ENCODE measurements at places on chromosomes 11 and 22. TPM values are rescaled to one million over a fixed set of nuclear protein-coding genes. Genes with fewer than 3 reads are reported as not detected.

DNA sequence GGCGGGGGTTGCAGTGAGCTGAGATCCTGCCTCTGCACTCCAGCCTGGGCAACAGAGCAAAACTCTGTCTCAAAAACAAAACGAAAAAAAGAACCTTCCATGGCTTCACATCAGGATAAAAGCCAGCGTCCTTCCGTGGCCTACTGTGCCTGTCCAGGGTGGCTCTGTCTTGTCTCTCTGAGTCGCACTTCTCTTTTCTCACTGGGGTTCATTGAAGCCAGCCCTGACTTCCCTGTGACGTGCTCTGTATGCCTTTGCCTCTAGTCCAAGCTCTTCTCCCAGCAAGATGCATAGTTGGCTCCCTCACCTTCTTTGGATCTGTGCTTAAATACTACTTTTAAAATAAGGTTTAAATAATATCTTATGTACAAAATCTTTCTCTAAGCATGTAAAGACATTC lies 11.6 kb downstream of the ATXN10 start:
- DNase-seq = no peak

Gene DYNC2H1
- 13.2 TPM for total RNA-seq

Gene TMEM121B
- 8.1 TPM for total RNA-seq

DNA sequence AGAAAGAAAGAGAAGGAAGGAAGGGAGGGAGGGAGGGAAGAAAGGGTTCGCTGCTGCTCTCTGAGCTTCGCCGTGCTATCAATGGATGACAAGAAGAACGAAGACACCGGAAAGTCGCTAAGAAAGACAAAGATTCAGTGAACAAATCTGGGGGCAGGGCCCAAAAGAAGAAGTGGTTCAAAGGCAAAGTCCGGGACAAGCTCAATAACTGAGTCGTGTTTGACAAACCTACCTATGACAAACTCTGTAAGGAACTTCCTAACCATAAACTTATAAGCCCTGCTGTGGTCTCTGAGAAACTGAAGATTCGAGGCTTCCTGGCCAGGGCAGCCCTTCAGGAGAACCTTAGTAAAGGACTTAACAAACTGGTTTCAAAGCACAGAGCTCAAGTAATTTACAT lies 2.9 kb upstream of the TTLL1 start:
- DNase-seq = no peak

Gene CCDC81
- total RNA-seq = 0.20 TPM

Gene HBG1
- total RNA-seq = not detected

DNA sequence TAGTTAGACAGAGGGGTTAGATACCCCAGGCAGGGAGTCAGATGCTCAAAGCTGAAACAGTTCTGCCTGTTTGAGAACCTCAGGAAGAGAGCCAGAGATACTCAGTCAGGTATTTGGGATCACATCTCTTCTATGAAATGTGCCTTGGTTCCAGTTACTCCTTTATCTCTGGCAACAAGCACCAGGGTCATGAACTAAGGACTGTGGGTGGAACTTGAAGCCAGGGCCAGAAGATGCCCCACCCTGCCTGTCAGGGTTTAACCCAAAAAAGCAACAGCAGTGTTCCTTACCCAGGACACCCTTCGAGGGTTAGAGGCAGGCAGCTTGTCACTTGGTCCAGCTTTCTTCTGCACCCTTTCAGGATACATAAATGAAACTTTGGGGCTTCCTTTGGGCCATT lies 15.0 kb upstream of the WT1 start:
- DNase-seq = no peak

Gene LAMTOR1
- 96.2 TPM for total RNA-seq

DNA sequence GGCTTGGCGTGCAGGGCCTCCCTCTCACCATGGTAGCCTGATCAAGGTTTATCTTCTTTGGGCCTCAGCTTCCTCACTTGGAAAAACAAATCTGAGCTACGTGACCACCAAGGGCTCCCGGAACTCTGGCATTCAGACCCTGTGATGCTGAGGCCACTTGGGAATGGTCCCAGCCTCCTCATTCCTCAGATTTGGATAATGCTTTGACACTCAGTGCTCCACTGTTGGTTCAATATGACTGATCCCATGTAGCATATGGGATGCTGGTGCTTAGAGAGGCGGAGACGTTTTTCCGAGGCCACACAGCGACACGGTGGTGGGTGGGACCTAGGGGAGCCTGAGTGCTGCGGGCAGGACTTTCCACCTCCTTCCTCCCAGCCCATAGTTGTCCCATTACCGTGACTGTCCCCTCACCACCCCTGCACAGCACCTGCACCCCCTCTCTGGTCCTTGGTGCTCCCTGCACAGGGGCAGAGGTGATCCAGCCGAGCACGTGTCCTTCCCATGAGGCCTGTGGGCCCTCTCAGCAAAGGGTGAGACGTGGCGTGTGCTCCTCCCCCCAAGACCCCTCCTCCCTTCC lies 23.1 kb downstream of the MB start:
- no peak for DNase-seq

Gene CRACR2B
- total RNA-seq = 29.0 TPM

Gene TMEM184B
- total RNA-seq = 58.5 TPM

Gene C11orf97
- total RNA-seq = not detected

DNA sequence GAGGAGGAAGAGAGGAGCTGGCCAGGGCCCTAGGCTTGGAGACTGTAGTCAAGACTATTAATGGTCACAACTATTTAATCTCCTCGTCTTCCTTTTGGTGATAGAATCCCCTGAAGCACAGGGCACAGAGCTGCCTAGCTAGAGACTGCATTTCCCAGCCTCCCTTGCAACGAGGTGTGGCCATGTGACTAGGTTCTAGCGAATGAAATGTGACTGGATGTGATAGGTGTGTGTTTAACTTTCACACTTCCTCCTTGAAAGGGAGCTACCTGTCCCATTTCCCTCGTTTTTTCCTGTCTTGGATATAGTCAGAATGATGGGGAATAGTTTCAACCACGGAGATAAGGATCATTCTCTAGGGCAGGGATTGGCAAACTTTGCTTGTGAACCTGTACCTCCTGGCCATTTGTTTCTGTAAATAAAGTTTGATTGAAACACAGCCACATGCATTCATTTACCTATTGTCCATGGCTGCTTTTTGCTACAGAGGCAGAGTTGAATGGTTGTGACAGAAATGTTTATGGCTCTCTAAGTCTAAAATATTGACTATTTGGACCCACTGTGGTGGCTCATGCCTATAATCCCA lies 313.5 kb downstream of the MIAT start:
- DNase-seq = peak; percentile 46

GRCh38 chr11:15675683-15676082 lies 561.0 kb downstream of the INSC start:
- no peak for DNase-seq

Gene CCDC83
- total RNA-seq = not detected

- DNase-seq = no peak
Measured at GRCh38 chr11:21177379-21177778, 508.0 kb downstream of the NELL1 start.

Gene MRGPRF
- 4.0 TPM for total RNA-seq

GRCh38 chr22:35894937-35895708 lies 133.5 kb downstream of the RBFOX2 start:
- DNase-seq = no peak

DNA sequence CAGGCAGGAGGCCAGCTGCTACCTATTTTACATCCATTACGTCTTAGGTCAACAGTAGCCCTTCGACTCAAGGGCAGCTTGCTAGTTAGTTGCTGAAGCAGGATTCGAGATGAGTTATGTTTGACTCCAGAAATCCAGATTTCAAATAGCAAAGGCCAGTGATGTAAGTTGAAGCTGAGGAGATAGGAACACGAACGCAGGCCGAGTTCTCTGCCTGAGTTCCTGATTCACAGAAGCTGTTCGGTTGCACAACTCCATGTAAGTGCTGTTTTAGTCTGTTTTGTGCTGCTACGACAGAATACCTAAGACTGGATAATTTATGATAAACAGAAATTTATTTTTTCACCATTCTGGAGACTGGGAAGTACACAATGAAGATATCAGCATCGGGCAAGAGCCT lies 111.2 kb downstream of the SLC1A2 start:
- DNase-seq = no peak

- no peak for DNase-seq
Measured at GRCh38 chr11:2094354-2095197, 44.6 kb downstream of the IGF2 start.

- no peak for DNase-seq
Measured at GRCh38 chr22:25722626-25723025, 19.4 kb upstream of the MYO18B start.

GRCh38 chr11:88418508-88418907 lies 81.0 kb upstream of the CTSC start:
- no peak for DNase-seq

- DNase-seq = no peak
Measured at GRCh38 chr11:128701936-128702335, 8.1 kb downstream of the FLI1 start.

DNA sequence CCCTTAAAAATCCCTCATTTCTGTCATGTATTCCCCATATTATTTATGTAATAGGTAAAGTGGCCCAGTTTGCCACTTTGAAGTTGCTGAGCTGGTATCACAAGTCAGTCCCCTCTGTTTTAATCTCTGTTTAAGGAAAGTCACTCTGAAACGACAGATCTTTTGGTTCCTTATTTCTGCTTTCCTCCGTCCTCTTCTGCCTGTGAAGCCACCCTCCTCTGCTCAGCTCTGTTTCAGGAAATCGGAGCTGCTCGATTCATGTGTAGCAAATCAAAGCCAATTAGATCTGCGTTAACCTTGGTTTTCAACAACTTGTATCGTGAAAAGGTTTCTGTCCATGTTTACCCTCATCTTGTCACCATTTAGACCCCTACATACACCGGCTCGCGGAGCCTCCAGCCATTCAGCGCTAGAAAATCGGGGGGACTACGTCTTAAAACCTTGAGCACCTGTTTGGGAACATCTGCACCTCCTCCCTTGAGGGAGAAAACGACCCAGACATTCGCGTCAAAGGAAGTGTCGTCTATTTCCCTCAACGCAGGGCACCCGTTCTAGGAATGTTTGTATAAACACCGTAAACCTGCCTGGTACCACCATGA lies 576 bp upstream of the SC5D start:
- peak; percentile 42 for DNase-seq

DNA sequence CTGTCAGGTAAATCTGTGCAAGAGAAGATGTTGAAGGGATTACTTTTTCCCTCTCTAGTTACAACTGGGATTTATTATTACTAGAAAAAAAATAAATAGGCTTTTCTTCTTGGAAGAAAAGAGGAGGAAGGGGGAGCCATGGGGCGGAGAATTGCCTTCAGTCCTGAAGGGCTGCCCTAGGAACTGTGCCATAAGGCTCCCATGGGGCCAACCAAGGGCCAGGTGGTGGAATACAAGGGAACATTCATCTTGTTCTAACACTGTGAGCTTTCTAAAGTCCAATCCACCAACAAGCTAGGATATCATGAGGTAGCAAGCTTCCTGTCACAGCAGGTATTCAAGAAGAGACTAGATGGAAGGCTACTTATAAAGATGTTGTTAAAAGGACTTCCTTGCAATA lies 24.8 kb upstream of the NRIP3 start:
- DNase-seq = no peak

Measured in H9 (cell line).